ENCODE measurements at places on chromosomes 7 and 10. TPM values are rescaled to one million over a fixed set of nuclear protein-coding genes. Genes with fewer than 3 reads are reported as not detected.

Gene GTF2I
- 266 TPM for total RNA-seq

Gene EXOC4
- total RNA-seq = 103 TPM

Gene R3HCC1L
- total RNA-seq = 24.9 TPM

Gene SSC4D
- total RNA-seq = 0.55 TPM

Gene EPHB6
- 20.9 TPM for total RNA-seq

Gene GRM8
- total RNA-seq = not detected

Gene CXCL12
- not detected for total RNA-seq

DNA sequence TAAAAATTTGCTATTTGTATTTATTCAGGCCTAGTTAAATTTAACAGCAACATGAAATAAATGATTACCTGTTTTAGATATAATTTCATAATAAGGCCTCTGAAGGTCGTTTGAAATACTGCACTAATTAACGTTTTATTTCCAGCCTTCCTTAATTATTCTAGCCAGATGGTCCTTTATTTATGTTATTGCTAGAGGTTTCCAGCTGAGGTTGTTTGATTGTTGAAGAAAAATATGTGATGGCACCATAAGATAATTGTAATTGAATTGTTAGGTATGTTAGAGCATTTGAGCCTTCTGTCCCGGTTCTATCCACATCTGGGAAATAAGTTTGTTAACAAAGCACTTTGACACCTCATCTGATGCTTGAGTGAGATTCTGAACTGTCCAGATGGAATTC, 556.1 kb downstream of the ATRNL1 start:
- no peaks in the 10 kb centered on the region for H3K27me3 ChIP-seq
- no peaks in the 10 kb centered on the region for H3K4me1 ChIP-seq
- no peak overlapping the region for H3K4me3 ChIP-seq
- H3K36me3 ChIP-seq = no peaks in the 10 kb centered on the region

- peak overlapping the region; percentile 73 for H3K27ac ChIP-seq
- no peak for DNase-seq
- peak overlapping the region; percentile 21 for H3K4me3 ChIP-seq
These were observed 7.3 kb downstream of the ELMO1 start for GRCh38 chr7:37441386-37441760.

- H3K27ac ChIP-seq = no peak overlapping the region
- no peaks in the 10 kb centered on the region for H3K27me3 ChIP-seq
- H3K4me1 ChIP-seq = no peaks in the 10 kb centered on the region
- no peak for DNase-seq
These were observed 13.4 kb downstream of the USP54 start for GRCh38 chr10:73577788-73578187.

DNA sequence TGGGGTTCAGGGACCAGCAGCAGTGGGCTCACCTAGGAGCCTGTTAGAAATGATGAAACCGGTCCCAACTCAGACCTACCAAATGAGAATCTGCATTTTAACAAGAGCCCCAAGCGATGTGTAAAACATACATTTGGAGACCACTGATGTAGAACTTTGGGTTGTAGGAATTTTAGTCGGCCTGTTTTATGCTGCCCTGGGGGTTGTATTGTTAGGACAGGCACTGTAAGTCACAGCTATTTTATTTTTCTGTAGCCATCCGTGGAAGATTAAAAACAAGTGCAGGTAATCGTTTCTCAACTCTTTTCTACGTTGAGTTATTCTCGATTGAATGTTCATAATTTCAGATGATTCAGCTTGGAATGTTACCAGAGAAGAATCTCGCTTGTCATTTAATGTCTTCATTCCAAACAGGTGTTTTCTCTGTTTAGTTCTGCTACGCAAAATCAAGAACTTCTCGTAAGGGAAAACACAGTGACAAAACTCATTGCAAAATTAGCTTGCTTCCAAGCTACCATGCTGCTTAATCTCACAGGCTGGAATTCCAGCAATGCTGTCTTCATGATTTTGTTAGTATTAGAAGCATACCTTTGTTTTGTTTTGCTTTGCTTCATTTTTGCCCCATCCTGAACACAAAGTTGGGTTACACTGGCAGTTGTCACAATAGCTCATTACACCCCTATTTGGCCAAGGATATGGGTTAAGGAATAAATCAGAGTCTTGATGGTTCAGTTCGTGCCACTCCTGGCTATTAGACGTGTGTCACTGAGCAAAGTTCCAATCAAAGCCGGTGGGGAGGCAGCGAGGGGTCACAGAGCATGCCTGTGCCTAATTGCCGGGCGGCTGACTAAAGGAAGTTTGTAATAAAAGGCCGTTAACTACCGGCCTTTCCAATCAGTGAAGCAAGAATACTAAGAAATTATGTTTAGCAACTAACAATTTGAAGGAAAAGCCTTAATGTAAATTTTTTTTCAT, 676.9 kb downstream of the GATA3 start:
- no peaks in the 10 kb centered on the region for H3K36me3 ChIP-seq
- no peak for DNase-seq

DNA sequence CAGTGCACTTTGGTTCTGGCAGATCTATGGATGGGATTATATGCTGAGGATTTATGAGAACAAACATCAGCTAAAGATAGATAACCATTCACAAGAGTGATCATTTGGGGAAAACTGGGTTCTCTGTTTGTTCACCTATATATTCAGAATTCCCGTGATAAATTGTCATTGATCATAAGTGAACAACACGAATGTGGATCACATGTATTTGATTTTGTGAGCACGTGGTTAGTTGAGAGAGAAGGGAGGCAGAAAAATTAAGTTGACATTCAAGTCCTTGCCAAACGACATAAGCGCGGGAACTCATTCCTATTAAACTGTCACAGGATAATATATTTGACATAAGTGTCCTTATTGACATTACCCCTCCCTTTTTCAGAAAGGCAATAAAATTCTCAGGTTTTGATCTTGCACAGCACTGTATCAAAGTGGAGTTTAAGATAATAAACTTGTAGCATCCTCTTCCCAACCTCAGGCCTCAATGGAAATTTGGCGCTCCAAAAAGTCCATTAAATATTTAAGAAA, 64.9 kb upstream of the MYO3A start:
- H3K4me3 ChIP-seq = no peak overlapping the region
- H3K27ac ChIP-seq = no peak overlapping the region

GRCh38 chr10:81127931-81128330, 590.2 kb downstream of the SH2D4B start:
- no peaks in the 10 kb centered on the region for H3K4me1 ChIP-seq
- no peak overlapping the region for H3K4me3 ChIP-seq
- no peaks in the 10 kb centered on the region for H3K36me3 ChIP-seq
- H3K27me3 ChIP-seq = no peaks in the 10 kb centered on the region
- no peak overlapping the region for H3K27ac ChIP-seq

- peak; percentile 74 for DNase-seq
- H3K4me3 ChIP-seq = peak overlapping the region; percentile 92
- peak overlapping the region; percentile 86 for H3K27ac ChIP-seq
- peaks cover 3% of the 10 kb centered on the region for H3K27me3 ChIP-seq
- peaks cover 2% of the 10 kb centered on the region for H3K36me3 ChIP-seq
These were observed 759 bp downstream of the FGFBP3 start for GRCh38 chr10:91908337-91909116.

GRCh38 chr7:44310221-44310848, 15.1 kb downstream of the CAMK2B start:
- DNase-seq = no peak
- H3K4me1 ChIP-seq = peaks cover 14% of the 10 kb centered on the region
- no peaks in the 10 kb centered on the region for H3K36me3 ChIP-seq
- H3K27ac ChIP-seq = no peak overlapping the region

Measured in activated B cell treated with CpG ODN at 0.5 μM for 24 hours (primary cell).